ENCODE measurements at places on chromosomes 1 and 21. TPM values are rescaled to one million over a fixed set of nuclear protein-coding genes. Genes with fewer than 3 reads are reported as not detected.

GRCh38 chr1:75785320-75785982, 605 bp upstream of the RABGGTB start:
- peaks cover 33% of the 10 kb centered on the region for H3K36me3 ChIP-seq
- DNase-seq, result no peak
- peak overlapping the region; percentile 94 for H3K4me3 ChIP-seq
- no peak overlapping the region for H3K27ac ChIP-seq

GRCh38 chr21:44817506-44817880, 369 bp downstream of the SUMO3 start:
- peaks cover 4% of the 10 kb centered on the region for H3K36me3 ChIP-seq
- peak; percentile 95 for DNase-seq
- peak overlapping the region; percentile 84 for H3K4me3 ChIP-seq
- no peaks in the 10 kb centered on the region for H3K4me1 ChIP-seq
- no peak overlapping the region for H3K27ac ChIP-seq

DNA sequence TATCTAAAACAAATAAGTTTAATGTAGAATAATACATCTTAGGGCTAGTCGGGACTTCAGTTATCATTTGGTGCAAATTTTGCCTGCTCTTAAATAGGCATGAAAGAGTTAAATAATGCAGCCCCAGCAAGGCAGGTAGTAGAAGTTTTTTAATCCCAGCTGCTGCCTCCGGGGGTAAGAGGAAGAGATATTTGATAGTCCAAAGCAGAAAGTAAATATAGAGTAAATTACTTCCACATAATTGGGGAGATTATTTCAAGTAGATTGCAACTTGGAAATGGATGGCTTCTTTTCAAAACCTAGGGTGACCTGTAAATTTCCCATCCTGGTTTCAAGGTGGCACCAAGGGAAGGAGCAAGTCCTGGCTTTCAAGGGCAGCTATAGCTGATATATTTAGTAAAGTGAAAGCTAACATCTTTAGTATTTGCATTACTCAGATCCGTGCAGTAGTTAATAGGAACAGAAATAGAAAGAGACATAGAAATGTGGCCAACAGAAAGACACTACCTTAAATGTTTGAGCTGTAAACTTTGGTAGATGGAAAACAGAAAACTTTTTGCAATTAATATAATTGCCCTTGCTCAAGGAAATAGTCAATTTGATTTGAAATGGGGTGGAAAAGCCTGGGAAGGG, 109.1 kb downstream of the LMO4 start:
- H3K4me3 ChIP-seq, result no peak overlapping the region
- no peaks in the 10 kb centered on the region for H3K36me3 ChIP-seq
- no peaks in the 10 kb centered on the region for H3K27me3 ChIP-seq
- no peaks in the 10 kb centered on the region for H3K4me1 ChIP-seq

DNA sequence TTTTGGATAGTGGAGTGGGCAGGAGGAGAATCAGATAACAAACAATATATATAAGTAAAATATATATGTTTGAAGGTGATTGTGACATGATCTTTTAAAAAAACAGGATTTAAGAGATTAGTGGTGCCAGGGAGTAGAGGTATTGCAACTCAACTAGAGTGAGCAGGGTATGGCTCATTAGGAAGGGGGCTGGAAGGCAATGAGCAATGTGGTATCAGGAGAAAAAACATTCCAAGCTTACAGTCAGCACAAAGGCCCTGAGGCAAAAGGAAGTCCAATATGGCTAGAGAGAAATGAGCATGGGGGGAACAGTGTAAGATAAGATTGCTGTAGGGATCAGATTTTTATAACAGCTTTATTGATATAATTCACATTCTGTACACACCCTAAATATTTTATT, 5.3 kb upstream of the GADD45A start:
- no peak for DNase-seq
- no peak overlapping the region for H3K27ac ChIP-seq
- H3K4me3 ChIP-seq, result no peak overlapping the region

The SNRPE gene
- 285 TPM for total RNA-seq

Measured in endodermal cell (in vitro differentiated cells).